ENCODE measurements at places on chromosomes 12 and 14. TPM values are rescaled to one million over a fixed set of nuclear protein-coding genes. Genes with fewer than 3 reads are reported as not detected.

DNA sequence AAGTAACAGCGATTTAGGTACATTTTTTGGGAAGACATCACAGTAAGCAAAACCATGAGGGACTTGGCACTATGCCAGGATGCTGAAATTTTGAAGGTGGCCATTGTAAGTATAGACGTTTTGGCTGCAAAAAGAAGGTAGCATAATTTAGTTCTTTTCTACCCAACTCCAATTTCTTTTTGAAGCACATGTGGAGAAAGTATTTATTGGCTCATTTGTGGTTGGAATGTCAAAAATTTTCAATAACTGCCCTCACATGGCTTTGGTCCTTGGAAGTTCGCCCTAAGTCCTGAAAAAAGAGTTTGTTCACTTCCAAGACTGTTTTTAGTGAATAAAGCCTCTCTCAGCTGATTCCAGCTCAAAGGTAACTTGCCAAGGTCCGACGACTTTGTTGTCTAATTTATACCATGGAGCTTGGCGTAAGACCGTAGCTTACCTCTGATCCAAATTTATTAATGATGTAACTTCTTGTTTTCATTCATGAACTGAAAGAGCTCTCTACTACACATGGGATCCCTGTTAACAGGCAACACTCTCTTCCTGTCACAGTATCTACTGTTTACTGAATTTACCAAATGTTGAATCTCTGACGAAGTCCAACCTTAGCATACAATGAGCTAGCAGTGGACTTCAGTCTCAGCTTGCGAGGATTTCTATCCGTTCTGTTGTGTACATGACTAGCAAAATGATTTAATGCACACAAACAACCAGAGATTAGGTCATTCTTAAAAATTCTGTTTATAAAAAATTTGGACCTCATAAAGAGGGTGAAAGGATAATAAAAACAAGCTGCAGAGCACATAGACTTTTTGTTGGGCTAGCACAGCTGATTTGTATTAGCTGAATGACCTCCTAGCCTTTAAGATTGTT lies 49.0 kb downstream of the MSRB3 start:
- no peaks in the 10 kb centered on the region for H3K4me1 ChIP-seq
- H3K27me3 ChIP-seq = no peaks in the 10 kb centered on the region
- H3K4me3 ChIP-seq = no peak overlapping the region
- no peak for DNase-seq

DNA sequence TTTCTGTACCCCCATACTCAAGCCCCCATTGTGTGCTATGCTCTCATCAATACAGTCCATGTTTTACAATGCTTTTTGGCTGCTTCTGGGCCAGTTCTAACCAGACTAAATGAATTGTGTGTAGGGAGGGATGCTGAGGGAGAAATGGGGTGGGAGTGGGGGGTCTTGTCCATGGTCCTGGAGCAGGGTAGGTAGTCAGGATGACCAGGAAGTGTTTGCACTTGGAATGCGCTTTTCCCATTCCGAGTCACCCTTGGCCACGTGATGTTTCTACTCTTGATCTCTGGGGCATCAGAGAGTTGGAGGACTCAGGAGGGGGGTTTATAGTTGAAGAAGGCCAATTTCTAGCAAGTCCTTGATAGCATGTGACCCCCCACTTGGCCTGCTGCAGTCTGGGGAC lies 1.2 kb upstream of the SMIM41 start:
- H3K4me1 ChIP-seq = peaks cover 19% of the 10 kb centered on the region
- no peak overlapping the region for H3K4me3 ChIP-seq
- no peak overlapping the region for H3K27ac ChIP-seq

DNA sequence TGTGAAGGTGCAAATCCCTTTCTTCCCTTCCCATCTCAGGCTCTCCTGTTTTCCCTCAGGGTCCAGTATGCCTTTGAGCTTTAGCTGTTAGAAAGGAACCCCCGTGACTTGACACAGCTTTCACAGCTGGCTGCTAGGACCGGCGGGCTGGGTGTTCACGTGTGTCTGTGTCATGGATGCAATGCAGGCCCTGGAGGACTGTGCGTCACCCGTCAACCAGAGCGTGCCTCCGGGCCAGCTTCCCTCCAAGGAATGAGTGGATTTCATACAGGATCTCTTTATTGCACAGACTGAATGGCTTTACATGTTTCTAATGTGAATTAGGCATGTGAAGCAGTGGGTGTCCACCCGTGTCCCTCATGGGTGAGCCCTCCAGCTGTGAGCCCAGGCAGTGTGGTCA lies 77.4 kb downstream of the AACS start:
- H3K4me3 ChIP-seq = no peak overlapping the region
- H3K27ac ChIP-seq = no peak overlapping the region
- no peaks in the 10 kb centered on the region for H3K4me1 ChIP-seq
- DNase-seq = no peak
- no peaks in the 10 kb centered on the region for H3K27me3 ChIP-seq

Gene IL31
- not detected for total RNA-seq

Gene KRT73
- total RNA-seq = 0.40 TPM

Gene AVPR1A
- total RNA-seq = not detected

Gene AJUBA
- 1.7 TPM for total RNA-seq

- no peak overlapping the region for H3K4me3 ChIP-seq
- no peaks in the 10 kb centered on the region for H3K27me3 ChIP-seq
- no peak overlapping the region for H3K27ac ChIP-seq
- H3K4me1 ChIP-seq = no peaks in the 10 kb centered on the region
- no peaks in the 10 kb centered on the region for H3K36me3 ChIP-seq
Measured at GRCh38 chr12:30797689-30798088, 42.9 kb upstream of the CAPRIN2 start.

- H3K27ac ChIP-seq = no peak overlapping the region
- H3K4me3 ChIP-seq = no peak overlapping the region
- no peaks in the 10 kb centered on the region for H3K27me3 ChIP-seq
- H3K36me3 ChIP-seq = no peaks in the 10 kb centered on the region
- no peak for DNase-seq
- no peaks in the 10 kb centered on the region for H3K4me1 ChIP-seq
Measured at GRCh38 chr14:29601616-29602015, 326.0 kb downstream of the PRKD1 start.

Gene ABCC9
- 14.9 TPM for total RNA-seq

- H3K27ac ChIP-seq = no peak overlapping the region
- no peaks in the 10 kb centered on the region for H3K4me1 ChIP-seq
- DNase-seq = no peak
- no peak overlapping the region for H3K4me3 ChIP-seq
- H3K36me3 ChIP-seq = no peaks in the 10 kb centered on the region
- H3K27me3 ChIP-seq = no peaks in the 10 kb centered on the region
Measured at GRCh38 chr14:68088451-68088854, 268.9 kb downstream of the RAD51B start.

Gene BEST3
- not detected for total RNA-seq

Gene KCNC2
- not detected for total RNA-seq

GRCh38 chr14:61476105-61476753 lies 154.8 kb downstream of the PRKCH start:
- no peak for DNase-seq
- no peaks in the 10 kb centered on the region for H3K36me3 ChIP-seq
- H3K27ac ChIP-seq = peak overlapping the region; percentile 91
- H3K27me3 ChIP-seq = no peaks in the 10 kb centered on the region

Gene KLRC2
- 8.3 TPM for total RNA-seq

DNA sequence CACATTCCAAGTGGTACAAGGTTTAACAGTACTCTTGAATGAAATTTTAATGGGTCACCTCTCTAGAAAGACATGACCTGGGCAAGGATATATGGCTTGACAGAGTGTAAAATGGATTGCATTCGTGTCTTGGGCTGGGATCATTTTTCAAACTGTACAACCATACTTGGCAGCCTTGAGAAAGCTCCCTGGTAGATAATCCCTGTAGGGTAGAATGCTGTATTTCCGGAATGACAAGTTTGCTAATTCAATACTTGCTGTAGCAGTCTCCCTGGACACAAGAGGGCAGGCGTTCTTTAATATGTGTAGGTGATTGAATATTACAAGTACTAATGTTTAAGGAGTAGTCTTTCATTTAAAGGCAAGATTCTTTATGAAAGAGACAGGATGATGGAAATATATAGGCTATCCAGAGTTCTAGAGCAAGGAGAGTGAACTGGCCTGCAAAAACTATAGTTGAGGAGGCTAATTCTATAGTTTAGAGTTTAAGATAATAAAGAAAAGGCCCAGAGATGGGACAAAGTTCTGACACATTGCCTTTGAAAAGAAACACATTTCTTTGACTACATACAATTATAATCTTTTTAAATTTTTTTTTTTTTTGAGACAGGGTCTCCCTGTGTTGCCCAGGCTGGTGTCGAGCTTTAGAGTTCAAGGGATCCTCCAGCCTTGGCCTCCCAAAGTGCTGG lies 53.4 kb downstream of the PLBD1 start:
- H3K4me3 ChIP-seq = no peak overlapping the region
- no peaks in the 10 kb centered on the region for H3K36me3 ChIP-seq
- H3K4me1 ChIP-seq = no peaks in the 10 kb centered on the region
- DNase-seq = no peak

Gene TAS2R7
- total RNA-seq = not detected

DNA sequence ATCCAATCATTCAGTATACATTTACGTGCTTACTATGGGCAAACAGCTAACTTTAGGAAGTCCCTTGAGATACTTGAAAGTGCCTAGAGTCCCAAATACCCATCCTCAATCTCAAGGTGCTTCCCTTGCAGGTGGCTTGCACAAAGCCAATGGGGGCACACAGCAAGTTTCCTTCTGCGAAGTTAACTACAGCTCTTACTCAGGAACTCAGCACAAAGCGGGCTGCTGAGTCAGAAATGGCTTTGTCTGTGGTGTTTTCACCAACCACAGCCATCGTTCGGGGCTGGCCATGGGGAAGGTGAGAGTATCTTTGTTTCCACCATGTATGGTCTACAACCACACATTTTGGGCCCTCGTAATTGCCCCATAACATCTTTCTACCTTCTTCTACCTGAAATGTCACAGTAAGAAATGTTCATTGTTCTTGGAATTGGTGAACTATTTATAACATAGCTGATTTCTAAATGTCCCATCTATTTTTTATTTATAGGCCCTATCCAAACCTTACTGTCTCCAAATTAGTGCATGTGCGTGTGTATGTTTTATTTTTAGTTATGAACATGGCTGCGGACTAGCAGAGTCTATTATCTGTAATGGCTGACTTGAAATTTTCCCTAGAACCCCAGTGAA lies 13.9 kb downstream of the MFAP5 start:
- no peaks in the 10 kb centered on the region for H3K27me3 ChIP-seq
- no peak for DNase-seq

Gene AMN
- total RNA-seq = 809 TPM

GRCh38 chr14:93751946-93752655 lies 36.2 kb downstream of the PRIMA1 start:
- DNase-seq = no peak
- H3K4me1 ChIP-seq = no peaks in the 10 kb centered on the region
- H3K4me3 ChIP-seq = no peak overlapping the region
- no peak overlapping the region for H3K27ac ChIP-seq

GRCh38 chr12:131076296-131076695 lies 122.6 kb downstream of the ADGRD1 start:
- no peak overlapping the region for H3K4me3 ChIP-seq
- DNase-seq = no peak
- H3K4me1 ChIP-seq = no peaks in the 10 kb centered on the region
- H3K36me3 ChIP-seq = no peaks in the 10 kb centered on the region
- no peaks in the 10 kb centered on the region for H3K27me3 ChIP-seq

Gene ACSS3
- 6.6 TPM for total RNA-seq
